ENCODE measurements at places on chromosomes 3 and 15.

DNA sequence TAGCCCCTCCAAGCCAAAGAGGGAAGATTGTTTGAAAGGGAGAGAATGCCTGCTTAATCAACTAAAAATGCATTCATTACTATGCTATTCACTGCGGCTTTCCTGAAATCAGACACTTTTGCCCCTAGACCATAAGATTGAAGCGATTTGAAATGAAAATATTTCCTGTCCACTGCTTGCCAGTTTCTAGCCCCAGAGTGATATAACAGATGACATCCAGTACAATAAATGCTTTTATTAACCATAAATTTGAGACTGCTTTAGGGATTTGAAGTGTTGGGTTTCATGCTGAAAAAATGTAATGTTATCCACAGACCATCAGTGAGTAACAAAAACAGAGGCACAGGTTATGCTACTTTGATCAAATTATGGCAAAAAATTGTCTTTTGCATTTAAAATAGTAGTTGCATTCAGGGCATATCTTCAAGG lies 14.1 kb downstream of the IL17RD start:
- no peak for DNase-seq

DNA sequence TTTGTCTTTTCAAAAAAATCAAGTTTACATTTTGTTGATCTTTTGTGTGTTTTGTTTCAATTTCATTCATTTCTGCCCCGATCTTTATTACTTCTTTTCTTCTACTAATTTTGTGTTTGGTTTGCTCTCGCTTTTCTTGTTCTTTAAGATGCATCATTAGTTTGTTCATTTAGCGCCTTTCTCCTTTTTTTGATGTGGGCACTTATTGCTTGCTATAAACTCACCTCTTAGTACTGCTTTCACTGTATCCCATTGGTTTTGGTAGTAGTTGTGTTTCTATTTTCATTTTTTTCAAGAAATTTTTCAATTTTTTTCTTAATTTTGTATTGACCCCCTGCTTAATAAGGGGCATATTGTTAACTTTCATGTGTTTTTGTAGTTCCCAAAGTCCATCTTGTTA lies 34.4 kb downstream of the PRKCI start:
- no peak for DNase-seq

- no peak for DNase-seq
These were observed 157.9 kb upstream of the BHLHE40 start for GRCh38 chr3:4821338-4821737.

GRCh38 chr15:100002787-100003536 lies 269.7 kb upstream of the LYSMD4 start:
- no peak for DNase-seq

- peak; percentile 54 for DNase-seq
These were observed 328.3 kb downstream of the OXSM start for GRCh38 chr3:26118165-26118564.

DNA sequence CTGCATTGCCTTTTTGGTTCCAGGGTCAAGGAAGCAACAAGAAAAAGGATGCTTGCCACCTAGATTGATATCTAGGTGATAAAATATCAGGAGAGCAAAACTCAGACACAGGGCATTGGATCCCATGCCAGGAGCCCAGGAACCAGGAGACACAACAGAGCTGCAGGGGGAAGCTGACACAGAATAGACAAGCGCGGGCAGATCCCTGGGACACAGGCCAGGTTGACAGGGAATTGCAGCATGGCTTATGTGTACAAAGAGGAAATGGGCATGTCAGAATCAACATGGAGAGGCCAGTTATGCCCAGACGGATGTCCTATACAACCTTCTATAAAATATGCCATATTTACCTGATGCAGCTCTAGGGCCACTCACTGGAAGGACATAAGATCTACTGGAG lies 84.2 kb downstream of the SEMA6D start:
- no peak for DNase-seq

- DNase-seq = no peak
These were observed 566.0 kb downstream of the GBE1 start for GRCh38 chr3:81195478-81195877.

GRCh38 chr15:85667491-85668424 lies 127.0 kb downstream of the KLHL25 start:
- no peak for DNase-seq

All from NT2/D1 (cell line).